ENCODE measurements at places on chromosomes 2 and 18.

DNA sequence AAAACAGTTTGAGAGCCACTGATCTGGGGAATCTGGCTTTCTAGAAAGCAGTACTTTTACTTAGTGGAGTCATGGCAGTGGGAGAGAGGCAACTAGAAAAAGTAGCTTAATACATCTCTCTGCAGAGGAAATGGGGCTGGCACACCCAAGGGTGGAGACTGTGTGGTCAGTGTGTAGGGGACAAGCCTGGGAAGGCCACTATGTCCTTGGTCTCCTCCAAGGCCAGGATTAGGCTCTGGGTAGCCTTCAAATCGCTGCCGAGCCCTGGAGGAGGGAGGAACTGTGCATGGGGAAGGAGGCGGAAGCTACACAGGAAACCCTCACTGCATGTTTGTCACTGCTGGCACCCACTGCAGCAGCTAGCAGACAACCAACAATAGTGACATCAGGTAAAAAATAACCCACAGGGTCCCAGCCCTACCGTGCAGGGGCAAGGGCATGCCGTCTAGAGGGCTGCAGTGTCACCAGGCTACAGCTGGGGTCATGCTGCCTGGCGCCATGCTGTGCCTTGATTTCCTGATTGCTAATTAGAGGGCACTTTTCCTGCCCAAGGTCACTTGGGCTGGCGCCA lies 34.8 kb downstream of the LBH start:
- no peak for DNase-seq

DNA sequence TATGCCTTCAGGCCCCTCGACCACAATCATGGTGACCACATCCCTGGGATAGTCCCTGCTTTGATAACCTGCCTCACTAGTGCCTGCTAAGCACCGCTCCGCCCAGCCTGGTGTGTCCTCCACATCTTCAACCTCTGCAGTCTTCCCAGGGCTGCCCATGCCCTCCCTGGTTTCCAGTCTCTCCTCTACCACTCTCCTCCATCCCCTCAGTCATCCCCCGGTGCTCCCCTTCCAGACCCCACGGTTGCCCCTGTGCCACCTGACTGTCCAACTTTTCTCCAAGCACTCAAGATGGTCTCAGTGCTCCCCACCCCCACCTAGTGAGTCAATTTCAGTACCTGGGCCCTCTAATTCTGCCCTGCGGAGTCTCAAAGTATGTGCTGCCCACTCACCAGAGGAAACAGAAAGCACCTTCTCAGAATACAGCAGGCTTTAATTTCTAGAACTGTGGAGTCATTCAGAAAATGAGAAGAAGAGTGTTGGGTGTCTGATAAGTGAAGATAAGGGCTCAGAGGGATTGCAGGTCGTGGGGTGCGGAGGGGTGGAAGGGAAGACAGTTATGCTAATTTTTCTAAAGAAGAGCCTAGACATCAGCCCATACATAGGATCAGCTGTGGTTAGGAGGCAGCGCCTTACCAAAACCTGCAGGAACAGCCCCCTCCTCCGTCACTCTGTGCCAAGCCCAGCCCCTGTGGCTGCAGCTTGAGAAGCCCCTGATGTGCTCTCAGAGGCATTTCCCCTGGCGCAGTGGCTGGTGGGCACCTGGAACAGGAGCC lies 53.6 kb upstream of the CAB39 start:
- DNase-seq: no peak

GRCh38 chr18:10442551-10442971 lies 11.9 kb upstream of the APCDD1 start:
- DNase-seq: no peak

DNA sequence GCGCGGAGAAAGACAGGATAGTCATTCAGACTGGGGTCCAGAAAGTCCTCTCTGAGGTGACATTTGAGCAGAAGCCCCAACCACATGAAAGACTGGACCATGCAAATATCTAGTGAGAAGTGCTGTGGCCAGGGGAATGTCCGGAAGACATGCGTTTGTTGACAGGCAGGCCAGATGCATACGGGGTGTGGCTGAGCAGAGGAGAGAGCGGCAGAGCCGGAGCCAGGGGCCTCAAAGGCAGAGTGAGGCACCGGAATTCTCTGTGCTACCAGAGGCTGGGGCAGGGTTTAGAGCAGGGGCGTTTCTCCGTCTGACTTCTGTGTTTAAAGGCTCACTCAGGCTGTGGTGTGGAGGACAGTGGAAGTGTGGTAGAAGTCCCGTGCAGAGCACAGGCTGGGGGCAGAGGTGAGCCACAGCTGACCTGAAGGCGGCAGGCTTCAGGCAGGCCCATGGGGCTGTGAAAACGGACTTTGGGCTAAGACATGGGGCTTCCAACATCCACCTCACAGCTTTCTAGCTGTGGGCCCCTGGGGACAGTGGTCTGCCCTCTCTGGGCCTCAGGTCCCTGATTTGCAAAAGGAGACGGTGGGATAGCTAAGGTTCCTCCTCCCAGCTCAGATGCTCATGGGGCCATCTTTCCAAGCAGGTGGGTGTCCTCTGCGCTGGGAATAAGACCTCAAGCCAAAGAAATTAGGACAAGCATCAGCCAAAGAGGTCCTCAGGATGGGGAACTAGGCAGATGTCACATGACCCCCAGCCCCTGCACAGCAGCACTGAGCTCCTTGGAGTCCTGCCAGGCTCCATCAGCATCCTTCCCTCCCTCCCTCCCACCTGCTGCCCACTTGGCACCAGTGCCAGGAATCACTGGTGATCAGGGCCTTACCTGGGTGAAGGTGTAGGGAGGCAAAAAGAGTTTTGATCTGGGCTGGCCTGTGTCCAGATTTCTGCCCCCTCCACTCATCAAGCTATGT lies 11.2 kb downstream of the RUFY4 start:
- no peak for DNase-seq

- DNase-seq: peak; percentile 78
These were observed 33.6 kb upstream of the RNF149 start for GRCh38 chr2:101341901-101342624.
